ENCODE measurements at places on chromosomes 4 and X.
A peak's percentile ranks its signal among the peaks of the same experiment; 100 is the strongest.

DNA sequence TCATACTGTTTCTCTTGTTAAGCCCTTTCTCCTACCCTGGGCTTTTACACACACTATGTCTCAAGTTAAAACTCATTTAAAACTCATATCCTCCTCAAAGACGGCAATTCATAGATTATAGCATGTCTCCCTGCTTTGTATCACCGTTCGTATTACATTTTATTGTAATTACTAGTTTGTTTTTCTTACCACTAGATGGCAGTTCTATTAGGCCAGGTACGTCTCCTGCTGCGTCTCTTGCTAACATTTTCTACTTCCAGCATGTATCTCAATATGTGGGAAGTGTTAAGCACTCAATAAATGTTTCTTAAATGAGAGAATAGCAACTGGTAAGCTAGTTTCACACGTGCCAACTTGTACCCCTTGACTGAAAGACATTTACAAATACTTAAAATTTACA lies 450.3 kb upstream of the PCDH7 start:
- DNase-seq, result no peak

GRCh38 chr4:60133375-60133774 lies 1066.8 kb upstream of the ADGRL3 start:
- no peak for DNase-seq

DNA sequence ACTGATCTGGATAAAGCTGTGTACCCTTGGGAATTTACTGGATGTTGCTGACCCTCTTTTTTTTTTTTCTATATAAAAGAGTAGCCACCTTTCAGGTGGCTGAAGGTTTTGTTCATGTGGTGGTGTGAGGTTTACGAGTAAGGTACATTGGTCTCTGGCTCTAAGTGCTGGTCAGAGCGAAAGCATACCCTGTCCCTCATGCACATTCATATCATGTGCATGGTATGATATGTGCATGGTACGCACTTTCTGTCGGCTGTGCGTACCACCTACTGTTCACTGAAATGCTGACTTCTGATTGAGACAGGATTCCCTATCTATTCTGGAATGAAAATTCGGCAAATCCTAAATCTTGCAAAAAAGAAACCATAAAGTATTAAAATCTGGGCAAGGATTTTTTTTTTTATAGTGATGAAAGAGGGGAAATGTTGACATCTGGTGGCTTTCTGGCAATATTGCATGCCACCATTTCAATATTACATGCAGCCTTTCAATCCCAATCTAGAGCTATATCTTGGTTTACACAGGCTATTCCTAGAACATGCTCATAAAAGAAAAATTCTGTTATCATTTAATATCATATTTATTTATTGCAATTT lies 32.8 kb downstream of the FAM149A start:
- peak; percentile 65 for DNase-seq

- no peak for DNase-seq
Measured at GRCh38 chr4:25966171-25966570, 52.2 kb downstream of the SMIM20 start.

GRCh38 chr4:6134612-6135220 lies 65.6 kb downstream of the JAKMIP1 start:
- peak; percentile 74 for DNase-seq

- DNase-seq, result peak; percentile 92
Measured at GRCh38 chr4:145956288-145956890, 17.8 kb upstream of the ZNF827 start.

DNA sequence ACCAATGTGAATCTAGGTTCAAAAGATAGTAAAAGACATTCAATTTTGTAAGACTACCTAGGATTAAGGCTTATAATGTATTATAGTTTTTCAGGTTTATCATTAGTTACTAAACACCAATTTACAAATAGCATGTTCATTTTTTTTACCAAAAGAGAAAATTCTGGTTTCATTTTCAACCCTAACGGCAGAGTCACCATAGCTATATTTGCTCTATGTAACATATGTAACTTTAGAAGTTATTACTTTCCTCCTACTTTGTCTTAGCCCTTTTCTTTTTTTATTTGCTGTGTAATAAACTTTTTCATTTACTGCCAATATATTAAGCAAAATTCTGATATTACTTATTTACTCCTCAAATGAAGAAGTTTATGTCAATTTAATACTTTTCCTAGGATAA lies 639.6 kb downstream of the ARAP2 start:
- DNase-seq, result no peak

- DNase-seq, result no peak
Measured at GRCh38 chr4:2330091-2331042, 68.5 kb upstream of the MXD4 start.

- DNase-seq, result no peak
Measured at GRCh38 chrX:37998586-37999262, 7.6 kb upstream of the SYTL5 start.

DNA sequence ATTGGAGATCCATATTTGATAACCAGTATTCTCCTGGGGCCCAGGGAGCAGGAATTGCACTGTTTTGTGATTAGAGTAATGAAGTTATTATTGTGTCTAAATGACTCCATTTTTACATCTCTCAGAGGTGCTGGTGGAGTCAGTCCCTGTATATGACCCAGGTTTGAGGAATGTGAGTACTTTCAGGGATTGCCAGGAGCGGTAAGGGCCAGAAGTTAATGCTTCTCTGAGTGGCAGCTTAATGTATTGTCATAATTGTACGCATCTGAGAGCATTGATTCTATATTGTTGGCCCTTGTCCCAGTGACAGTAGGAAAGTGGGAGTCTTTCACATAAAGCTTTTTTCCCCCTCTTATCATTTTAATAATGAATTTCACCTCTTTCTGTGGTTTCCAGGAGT lies 146.2 kb downstream of the GATB start:
- DNase-seq, result no peak

DNA sequence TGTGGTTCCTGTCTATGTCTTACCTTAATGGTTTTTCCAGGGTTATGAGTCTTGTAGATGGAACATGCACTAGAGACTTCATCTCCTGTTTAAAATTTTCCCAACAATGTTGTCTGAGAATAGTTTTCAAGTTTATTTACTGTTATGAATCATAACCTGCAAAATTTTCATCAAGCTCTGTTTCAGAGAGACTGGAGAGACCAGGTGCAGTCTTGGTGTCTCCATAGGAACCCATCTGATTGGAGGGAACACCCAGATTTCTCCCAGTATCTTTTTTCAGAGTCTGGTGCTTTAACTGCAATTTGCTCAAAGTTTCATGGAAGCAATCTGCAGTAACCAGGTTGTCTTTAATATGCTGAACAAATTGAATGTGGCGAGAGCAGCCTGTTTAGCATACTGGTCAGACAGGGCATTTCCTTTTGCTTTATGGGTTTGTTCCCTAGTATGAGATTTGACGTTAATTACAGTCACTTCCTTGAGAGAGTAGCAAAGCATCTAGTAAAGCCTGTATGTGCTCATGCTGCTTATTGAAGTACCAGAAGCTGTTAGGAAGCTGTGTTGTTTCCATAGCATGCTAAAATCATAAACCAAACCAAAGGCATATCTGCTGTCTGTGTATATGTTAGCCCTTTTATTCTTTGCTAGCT lies 18.8 kb upstream of the VSIG1 start:
- no peak for DNase-seq

DNA sequence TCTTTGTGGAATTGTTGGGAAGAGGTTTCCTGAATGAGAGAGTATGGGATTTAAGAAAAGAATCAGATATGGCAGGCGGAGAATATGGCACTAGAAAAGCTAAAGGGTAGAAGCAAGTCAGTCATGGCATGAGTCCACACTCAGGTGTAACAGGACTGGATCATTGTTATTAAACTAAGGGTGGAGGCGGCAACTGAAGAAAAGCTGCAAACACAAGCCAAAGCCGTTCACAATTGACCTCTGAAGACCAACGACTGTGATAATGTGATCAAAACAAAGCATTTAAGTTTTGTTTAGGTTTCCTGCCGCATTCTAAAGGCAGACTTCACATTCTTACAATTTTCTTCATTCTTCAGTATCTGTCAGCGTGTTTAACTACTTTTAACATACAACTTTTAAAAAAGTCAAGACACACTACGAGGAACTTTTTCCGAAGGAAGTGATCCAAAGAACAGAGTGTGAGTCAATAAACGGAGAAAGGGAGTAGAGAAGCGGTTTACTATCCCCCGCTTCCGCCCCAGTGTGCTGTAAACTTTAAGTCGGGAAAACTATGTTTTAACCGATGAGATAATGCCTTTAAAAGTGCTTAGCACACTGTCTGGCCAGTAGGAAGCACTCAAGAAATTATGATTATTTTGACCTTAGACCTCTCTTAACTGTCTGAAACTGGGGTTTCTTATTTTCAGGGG lies 909 bp upstream of the SLAIN2 start:
- DNase-seq, result peak; percentile 53

GRCh38 chr4:126419266-126419665 lies 1104.5 kb downstream of the FAT4 start:
- no peak for DNase-seq

DNA sequence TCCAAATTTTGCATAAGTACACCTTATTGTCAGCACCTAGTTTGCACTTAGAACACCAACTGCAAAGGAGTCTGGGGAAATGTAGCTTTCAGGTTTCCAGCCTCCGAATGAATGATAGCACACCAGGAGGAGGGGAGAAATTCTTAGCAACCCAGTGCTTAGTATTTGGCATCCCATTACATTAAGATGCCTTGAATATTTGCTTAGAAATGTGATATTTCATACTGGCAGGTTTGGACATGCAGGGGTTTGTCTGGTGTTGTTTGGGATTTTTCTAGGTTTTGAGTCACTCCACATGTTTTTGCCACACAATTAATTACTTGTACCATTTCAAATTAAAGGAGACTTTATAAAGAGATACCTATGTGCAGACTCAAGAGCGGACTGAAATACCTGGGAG lies 60.3 kb upstream of the CAMK2D start:
- no peak for DNase-seq

DNA sequence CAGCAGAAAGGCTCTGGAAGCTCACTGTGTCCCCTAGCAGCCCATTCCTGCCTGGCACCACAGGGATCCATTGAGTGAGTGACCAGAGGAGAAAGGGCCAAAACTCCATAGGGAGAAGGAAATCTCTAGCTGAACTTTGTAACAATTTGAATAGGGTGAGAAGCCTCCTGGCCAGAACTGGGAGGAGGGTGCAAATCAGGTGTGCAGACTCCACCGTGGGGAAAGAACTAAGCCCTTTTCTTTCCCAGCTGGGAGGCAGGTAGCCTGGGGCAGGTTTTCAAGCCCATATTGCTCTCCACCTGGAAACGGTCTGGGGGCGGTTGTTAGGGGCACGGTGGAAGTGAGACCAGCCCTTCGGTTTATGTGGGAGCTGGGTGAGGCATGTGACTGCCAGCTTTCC lies 227.2 kb downstream of the SNCA start:
- no peak for DNase-seq

DNA sequence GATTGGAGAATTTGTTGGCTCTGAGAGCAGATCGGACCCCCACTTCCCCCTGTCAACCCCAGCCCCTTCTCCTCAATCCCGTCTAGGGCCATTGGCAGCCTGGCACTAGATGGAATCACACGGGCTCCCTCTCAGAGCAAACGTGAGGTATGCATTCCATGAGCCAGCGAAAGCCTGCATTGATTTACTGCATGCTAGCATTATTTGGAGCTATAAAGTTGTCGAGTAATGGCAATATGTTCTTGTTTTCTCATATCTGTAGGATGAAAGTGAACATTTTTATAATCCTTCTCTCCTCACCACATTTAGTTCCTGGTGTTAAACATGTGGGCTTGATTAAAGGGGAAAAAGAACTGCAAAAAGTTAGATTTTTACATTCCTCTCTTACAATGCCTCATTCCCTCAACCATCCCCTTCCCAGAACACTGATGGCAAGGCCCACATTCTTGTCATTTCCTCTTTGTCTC lies 159.2 kb downstream of the SPRY1 start:
- DNase-seq, result no peak

GRCh38 chr4:19379191-19379708 lies 872.5 kb upstream of the SLIT2 start:
- DNase-seq, result no peak

GRCh38 chr4:147950841-147951240 lies 219.0 kb downstream of the ARHGAP10 start:
- no peak for DNase-seq

DNA sequence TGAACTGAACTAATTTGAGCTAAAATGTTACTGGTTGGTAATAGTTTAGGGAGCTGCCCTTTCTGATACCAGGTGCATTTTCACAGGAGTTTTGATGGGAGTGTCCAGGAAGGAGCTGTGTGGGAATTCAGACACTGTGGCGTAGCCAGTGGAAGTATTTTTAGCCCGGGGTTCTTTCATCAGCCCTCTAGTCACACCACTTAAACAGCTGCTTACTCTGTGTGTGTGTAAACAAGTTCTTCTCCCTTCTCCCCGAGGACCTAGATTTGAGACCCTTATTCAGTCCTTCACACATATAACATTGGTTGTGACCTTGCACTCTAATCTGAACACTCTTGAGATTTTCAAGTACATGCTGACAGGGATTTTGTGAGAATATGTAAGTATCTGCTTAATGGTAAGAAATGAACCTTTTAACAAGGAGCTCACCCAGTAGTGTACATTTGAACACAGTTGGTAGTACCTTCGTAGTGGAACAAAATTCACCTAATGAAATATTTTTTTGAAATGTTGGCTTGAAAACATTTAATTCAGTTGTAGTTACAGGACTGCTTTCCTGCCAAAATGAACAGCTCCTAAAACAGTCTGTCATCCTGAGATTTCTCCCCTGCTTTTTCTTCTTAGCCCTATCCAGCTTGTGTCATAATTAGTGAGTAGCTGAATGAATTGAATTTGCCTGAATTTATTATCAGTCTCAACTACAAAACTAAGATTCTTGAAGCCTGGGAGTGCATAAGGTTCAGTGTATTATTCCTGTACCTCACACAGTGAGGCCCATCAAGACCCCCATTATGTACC lies 61.8 kb downstream of the BMPR1B start:
- no peak for DNase-seq

DNA sequence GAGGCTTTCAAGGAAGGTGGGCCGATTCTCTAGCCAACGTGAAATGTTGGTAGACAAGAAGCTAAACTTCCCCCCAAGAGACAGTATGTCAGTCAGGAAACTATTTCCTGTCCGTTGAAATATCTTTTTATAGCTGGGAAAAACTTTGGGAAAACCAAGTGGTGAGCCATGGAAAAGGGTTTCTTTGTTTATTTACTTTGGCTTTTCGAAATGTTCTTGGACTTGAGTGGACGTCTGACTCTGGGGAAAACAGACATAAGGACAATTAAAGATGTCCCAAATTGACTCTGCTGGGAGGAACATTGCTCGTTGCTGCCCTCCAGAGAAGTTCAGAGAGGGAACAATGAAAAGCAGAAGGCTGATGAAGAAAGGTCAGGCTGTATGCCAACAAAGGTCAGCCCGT lies 295.4 kb downstream of the RAPGEF2 start:
- DNase-seq, result no peak

DNA sequence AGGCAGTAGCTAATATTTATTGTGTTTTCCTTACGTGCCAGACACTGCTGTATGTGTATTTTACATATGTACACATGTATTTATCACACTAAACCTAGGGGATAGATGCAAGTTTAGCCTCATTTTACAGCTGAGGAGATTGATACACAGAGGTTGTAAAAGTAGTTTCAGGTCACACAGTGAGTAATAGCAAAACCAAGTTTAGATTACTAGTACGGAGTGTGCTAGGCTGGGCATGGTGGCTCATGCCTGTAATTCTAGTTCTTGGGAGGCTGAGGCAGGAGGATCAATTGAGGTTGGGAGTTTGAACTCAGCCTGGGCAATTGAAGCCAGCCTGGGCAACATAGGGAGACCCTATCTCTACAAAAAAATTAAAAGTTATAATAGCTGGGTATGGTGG lies 701.1 kb upstream of the ATOH1 start:
- no peak for DNase-seq
